Right lung (tissue), 10 donors: ENCODE measurements at places on chromosomes 16 and 17. TPM values are rescaled to one million over a fixed set of nuclear protein-coding genes. Genes with fewer than 3 reads are reported as not detected.

- no peak for DNase-seq
Measured at GRCh38 chr17:67563692-67564228, 154.0 kb upstream of the NOL11 start.

GRCh38 chr16:89113152-89113547, 19.5 kb downstream of the ACSF3 start:
- DNase-seq, result no peak

DNA sequence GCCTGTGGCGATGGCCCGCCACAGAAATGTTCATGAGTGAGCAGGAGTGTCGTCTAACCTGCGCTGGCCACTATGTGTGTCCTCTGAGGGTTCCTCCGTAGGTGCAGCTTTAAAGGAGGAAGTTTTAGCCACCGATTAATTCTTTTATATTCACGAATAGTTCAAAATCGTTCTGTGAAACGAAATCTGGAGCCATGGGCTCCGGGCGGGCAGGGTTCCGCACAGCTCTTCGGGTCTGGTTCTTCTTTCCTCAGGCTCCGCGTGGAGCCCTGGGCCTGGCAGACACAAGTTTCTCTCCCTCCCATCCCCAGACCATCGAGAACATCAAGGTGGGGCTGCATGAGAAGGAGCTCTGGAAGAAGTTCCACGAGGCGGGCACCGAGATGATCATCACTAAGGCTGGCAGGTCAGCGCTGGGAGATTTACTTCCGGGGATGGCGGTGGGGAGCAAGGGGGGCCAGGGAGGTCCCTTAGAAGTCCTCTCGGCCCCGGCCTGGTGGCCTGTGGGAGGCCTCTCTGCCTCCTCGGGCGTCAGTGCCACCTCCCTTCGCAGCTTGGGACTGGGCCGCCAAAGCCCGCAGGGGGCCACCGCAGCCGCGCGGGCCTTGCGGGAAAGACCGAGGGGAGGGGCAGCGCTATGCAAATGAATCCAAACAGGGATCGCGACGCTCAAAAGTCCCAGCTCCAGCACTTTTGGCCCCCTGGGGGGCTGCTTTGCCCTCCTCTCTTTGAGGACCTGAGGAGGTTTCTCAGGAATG, 5.2 kb downstream of the TBX4 start:
- DNase-seq, result no peak

DNA sequence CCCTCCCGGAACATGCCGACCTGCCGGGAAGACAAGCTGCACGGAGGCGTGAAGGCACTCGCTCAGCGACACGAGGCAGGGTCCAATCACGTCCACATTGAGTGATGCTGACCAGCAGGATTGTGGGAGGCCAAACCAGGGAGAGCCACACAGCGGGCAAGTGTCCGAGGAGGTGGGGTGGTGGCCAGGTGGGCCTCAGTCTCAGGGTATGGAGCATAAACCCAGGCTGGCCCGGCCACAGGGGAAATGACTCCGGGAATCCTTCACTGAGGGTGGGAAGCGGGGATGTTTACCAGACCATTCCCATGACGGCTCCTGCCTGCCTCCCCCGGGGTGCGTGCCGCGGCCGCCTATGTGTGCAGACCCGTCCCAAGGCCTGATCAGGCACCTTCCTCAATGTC, 62.5 kb downstream of the RPH3AL start:
- no peak for DNase-seq

- no peak for DNase-seq
Measured at GRCh38 chr16:70470927-70471341, 16.5 kb downstream of the FCSK start.

DNA sequence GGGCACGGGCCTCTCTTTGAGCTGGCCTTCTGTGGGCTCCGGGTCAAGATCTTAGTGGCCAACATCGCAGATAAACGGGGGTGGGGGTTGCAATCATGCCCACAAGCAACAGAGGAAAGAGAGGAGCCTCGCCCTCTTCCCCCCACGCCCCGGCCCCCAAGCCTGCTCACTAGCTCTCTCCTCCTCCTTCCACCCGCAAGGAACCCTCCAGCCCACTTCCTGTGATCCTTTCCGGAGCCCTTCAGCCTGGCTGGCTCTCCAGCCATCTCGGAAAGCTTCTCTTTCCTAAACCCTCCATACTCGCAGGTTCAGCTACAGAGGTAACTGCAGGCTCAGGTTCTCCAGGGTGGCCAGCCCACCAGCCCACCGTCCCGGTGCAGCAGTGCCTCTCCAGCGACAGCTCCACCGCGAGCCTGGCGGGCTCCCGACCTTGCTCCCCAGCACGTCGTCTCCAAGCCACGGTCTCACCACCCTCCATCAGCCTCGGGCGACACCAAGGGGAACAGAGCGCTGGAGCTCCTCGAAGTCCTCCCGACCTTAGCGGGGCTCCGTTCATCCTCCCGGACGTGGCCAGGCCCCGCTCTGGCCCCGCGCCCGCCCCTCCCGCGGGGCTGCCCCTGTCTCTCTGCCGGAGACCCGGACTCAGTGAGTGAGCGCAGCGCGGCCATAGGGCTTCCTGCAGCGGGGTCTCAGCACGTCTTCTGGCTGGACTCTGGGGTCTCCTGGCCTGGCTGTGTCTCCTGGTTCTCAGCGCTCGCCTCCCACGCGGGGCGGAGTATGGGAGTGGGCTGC, 12.9 kb upstream of the ODF4 start:
- peak; percentile 68 for DNase-seq

- peak; percentile 12 for DNase-seq
Measured at GRCh38 chr16:7227229-7227721, 105.4 kb upstream of the RBFOX1 start.

GRCh38 chr17:73770115-73770848, 126.0 kb upstream of the SDK2 start:
- DNase-seq, result peak; percentile 97

DNA sequence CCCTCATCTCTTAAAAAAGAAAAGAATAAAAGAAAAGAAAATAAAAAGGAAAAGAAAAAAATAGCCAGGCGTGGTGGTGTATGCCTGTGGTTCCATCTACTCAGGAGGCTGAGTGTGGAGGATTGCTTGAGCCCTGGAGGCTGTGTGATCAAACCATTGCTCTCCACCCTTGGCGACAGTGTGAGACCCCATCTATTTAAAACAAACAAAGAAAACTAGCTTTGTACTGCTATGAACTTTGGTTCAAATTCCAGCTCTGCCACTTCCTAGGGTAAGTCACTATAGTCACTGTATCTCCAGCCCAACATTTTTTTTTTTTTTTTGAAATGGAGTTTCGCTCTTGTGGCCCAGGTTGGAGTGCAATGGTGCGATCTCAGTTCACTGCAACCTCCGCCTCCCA, 4.2 kb downstream of the CTF1 start:
- DNase-seq, result no peak

- DNase-seq, result no peak
Measured at GRCh38 chr17:27538156-27538955, 82.1 kb downstream of the KSR1 start.

- DNase-seq, result peak; percentile 67
Measured at GRCh38 chr17:64281962-64282752, 19.1 kb upstream of the TEX2 start.

- no peak for DNase-seq
Measured at GRCh38 chr16:55687802-55688201, 32.0 kb downstream of the SLC6A2 start.

DNA sequence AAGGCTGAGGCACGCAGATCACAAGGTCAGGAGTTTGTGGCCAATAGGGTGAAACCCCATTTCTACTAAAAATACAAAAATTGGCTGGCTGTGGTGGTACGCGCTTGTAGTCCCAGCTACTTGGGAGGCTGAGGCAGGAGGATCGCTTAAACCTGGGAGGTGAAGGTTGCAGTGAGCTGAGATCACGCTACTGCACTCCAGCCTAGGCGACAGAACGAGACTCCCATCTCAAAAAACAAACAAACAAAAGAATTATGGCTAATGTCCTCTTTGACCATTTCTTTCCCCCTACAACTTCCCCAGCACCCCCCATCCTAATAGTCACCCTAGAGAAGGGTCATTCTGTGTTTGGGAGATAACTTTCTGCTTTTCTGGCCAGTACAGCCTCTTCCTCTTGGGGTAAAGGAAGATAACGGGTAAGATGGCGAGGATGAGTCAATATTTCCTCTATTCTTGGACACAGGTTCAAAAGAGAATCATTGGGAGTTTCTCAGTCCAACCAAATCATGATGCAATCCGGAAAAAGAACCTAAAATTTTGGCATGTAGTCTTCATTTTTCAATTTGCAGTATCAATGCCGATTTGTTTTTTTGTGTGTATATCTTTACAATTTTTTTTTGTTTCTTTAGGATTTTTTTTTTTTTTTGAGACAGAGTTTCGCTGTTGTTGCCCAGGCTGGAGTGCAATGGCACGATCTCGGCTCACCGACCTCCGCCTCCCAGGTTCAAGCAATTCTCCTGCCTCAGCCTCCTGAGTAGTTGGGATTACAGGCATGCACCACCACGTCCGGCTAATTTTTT, 107.6 kb upstream of the MED13 start:
- no peak for DNase-seq

The SNX20 gene
- polyA plus RNA-seq, result 1.8 TPM

The CD300E gene
- 0.37 TPM for polyA plus RNA-seq

The C17orf78 gene
- 0.21 TPM for polyA plus RNA-seq

The TBC1D3I gene
- 0.30 TPM for polyA plus RNA-seq

The PPP1R27 gene
- polyA plus RNA-seq, result 0.15 TPM

The KRT33B gene
- polyA plus RNA-seq, result not detected

The APOH gene
- polyA plus RNA-seq, result 24.1 TPM

The TPSD1 gene
- polyA plus RNA-seq, result not detected

The TPPP3 gene
- 389 TPM for polyA plus RNA-seq
